ENCODE measurements at places on chromosomes 2 and 18.

- no peak for DNase-seq
Measured at GRCh38 chr2:104052356-104052755, 801.6 kb upstream of the POU3F3 start.

- no peak for DNase-seq
Measured at GRCh38 chr2:30936977-30937376, 129.7 kb upstream of the CAPN13 start.

- DNase-seq, result no peak
Measured at GRCh38 chr2:29189052-29189451, 73.8 kb downstream of the CLIP4 start.

DNA sequence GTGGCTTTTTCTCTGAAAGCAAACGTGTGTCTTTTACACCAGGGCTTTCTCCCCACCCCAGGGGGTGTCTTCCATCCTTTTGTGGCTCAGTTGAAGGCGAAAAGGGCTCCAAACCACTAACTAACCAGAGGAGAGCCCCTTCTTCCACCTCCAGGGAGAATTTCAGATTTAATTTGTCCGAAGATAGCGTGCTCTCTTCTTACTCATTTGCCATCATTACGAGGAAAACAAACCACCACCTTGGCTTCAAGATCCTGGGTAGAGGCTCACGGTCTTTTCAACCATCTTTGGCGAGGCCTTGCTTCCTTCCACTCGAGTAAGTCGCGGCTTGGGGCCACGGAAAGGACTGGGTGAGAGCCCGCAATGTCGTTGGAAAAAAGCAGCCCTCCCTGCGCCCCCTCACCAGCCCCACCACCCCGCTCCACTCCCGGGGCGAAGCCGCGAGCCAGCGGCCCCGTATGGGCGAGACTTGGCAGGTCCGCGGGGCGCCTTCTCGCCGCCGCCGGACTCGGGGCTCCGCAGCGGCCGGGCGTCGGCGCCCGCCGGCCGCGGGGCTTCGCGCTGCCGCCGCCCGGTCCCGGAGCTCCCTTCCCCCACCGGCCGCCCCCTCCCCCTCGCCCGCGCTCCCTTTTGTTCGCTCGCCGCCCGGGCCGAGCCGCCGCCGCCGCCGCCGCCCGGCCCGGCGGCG is 1.7 kb upstream of the ZNF532 start:
- peak; percentile 69 for DNase-seq

GRCh38 chr2:212672186-212672585 is 133.6 kb upstream of the ERBB4 start:
- DNase-seq, result no peak

DNA sequence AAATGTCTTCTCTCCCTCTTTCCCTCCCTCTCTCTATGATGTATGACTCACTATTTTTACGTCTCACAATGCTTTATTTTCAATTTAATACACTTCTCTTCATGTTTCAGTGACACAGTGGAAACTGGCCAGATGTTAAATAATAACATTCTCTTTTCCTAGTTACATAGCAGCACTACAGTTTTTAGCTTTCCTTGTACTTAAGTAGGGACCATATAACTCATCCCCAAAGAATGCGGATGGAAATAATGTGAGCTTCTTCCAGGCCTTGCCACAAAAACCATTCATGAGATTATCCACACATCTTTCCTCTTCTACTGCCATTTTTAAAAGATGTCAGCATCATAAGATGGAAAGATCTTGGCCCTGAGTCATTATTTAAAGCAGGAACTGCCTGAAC is 789.4 kb downstream of the LRP1B start:
- no peak for DNase-seq

DNA sequence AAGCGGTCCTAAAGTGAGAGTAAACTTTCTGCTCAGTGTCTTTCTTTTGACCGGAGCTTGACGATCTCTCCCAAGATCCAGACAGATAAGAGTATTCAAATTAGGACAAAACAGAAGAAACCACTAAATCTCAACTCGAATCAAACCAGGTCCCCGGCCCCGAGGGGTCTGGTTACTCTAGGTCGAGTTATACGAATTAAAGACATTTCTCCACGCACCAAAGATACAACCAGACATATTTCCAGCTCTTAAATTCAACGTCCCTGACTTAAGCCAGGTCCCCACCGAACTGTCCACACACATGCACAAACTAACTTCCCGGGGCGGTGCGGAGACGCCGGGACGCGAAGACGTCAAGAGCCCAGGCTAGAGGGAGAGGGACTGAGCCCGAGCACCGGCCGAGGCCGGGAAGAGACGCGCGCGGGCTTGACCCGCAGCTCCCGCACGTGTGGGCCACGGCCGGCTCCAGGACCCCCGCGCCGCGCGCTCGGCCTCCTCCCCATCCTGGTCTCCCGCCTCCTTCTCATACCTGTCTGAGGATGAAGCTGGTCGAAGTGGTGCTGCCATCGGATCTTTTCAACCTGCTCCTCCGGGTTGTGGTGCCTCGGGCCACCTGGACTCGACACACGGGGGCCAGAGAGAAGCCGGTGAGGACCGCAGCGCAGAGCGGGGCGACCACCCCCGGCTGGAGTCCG is 896 bp downstream of the CACNB4 start:
- peak; percentile 58 for DNase-seq

DNA sequence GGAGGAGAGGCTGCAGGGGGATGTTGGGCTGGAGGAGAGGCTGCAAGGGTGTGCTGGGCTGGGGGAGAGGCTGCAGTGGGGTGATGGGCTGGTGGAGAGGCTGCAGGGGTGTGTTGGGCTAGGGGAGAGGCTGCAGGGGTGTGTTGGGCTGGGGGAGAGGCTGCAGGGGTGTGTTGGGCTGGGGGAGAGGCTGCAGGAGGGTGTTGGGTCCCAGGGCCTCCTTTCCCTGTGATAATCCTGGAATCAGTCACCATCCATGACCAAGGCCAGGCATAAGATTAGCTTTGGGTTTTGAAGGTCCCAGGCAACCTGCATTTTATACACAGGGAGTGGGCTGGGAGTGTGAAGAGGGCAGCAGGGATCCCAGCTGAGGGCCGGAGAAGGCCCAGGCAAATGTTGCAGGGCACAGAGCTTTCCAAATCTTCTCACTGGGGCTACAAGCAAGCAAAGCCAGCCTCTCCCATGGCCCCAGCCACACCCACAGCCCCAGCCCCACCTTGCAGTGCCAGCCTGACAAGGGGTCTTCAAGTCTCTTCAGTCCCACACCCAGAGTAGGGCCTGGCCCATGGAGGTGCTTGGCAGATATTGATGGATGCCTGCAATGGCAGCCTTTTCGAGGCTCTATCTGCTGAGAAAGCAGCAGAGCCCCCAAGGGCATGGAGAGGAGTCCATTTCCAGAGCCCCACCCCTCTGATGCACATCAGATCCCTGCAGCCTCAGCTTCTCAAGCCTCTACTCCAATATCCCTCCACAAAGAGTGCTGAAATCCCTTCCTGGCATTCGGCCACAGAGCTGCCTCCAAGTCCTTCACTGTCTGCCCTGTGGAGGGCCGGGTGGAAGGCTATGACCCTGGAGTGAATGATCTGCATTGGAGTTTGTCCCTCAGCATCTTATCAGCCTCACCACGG is 50.3 kb upstream of the GLI2 start:
- DNase-seq, result no peak

- DNase-seq, result no peak
Measured at GRCh38 chr18:74063023-74063422, 84.6 kb downstream of the FBXO15 start.

DNA sequence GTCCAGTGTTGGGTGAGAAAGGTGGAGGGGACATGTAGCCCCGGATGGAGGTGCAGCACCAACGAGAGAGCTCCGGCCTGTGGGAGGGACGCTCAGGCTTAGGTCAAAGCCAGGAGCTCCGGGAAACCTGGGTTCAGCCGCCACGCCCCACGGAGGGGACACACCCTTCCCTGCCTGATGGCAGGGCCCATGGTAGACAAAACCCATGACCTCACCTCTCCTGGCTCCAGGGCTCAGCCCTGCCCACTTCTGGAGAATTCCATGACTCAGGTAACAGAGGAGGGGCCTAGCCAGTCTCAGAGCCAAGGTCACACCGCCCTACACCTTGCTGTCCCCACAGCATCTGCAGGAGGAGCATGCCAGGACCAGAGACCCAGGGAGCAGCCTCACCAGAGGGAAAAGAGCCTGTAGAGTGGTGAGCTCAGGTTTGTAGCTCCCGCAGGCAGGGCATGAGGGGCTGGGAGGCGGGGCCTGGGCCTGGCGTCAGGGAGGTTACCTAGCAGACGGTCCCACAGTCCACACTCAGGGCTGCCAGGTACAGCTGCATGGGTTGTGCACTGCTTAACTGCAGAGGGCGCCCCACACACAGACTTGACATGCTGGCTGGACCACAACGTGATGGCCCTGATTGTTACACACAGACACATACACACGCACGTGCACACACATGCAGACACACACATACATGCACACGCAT is 70.8 kb upstream of the SMAD7 start:
- peak; percentile 50 for DNase-seq

GRCh38 chr2:231051116-231051515 is 5.6 kb upstream of the PSMD1 start:
- no peak for DNase-seq

- no peak for DNase-seq
Measured at GRCh38 chr2:95061119-95061512, 35.6 kb downstream of the MAL start.

DNA sequence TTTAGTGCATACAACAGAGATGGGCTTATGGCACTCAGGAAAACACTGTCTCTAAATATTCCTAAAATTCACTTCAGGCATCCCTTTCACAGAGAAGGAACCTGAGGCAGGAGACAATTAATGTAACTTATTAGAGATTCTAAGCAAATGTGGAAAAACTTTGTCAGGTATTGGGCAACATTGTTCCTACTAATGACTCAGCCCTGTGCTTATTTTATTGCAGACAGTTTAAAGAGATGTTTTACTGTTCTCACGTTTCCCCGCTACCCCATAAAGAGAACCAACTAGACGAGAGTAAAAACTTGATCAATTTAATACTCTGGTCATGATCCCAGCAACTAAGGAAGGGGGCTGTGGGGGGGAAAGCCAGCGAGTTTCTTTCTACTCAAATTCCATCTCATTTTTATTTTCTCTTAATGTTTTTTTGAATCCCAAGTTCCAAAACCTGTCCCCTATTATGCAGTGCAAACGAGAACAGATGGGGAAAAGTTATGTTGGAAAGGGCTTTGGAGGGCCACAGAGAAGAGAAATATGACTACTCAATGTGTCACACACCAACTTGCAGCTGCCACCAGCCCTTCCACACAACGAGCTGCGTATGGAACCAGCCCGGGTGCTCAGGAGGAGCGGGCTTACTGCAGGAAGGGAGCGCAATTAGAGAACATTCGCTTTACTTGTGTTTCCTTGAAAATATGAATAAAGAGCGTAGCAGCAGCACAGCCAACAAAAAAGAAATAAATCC is 18.7 kb upstream of the ACVR1 start:
- peak; percentile 14 for DNase-seq

- no peak for DNase-seq
Measured at GRCh38 chr2:223815186-223815883, 22.0 kb downstream of the AP1S3 start.

DNA sequence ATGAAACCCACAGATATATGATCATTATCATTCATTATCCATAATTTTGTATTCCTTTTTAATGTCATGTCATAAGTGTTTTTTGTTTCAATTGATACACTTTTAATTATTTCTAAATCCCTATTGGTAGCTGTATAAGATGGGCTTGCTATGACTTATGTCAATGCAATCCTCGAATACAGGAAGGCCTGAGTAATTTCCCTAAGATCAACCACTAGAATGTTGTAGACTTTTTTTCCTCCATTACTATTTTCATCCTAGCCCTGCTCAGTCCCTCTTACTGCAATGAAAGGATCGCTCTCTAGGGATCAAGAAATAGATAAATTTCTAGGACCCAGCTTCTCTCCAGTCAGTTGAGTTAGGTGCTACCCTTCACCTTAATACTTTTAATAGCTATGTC is 186.3 kb downstream of the KCNE4 start:
- no peak for DNase-seq

GRCh38 chr2:95054016-95054415 is 28.5 kb downstream of the MAL start:
- DNase-seq, result no peak

GRCh38 chr2:70750320-70750719 is 17.7 kb downstream of the ADD2 start:
- DNase-seq, result no peak

DNA sequence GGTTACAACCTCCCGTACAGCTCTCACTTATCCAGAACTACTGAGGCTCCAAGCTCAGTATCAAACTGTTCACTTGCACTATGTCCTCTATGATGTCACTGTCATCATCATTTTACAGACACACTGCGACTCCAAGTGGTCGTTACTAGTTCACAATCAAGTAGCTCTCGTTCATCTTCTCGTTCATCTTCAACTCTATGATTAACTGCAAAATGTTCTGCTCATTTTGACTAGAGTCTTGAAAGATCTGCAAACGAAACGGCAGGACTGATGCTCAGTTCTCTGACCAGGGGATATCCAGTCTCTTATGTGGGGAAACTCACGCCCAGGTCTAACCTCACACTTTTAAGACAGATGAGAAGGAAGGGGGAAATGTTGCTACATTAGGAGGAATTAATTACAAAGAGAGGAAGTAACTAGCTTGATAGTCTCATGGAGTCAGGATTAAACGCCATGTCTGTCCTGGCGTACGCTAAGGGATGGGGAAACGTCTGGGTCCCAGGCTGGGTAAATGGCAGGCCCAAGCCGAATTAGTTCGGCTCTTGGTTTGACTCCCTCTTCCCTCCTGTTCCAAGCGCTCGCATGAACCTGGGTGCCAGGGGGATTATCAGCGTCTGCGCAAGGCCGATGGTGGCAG is 794 bp upstream of the CHCHD5 start:
- DNase-seq, result no peak

DNA sequence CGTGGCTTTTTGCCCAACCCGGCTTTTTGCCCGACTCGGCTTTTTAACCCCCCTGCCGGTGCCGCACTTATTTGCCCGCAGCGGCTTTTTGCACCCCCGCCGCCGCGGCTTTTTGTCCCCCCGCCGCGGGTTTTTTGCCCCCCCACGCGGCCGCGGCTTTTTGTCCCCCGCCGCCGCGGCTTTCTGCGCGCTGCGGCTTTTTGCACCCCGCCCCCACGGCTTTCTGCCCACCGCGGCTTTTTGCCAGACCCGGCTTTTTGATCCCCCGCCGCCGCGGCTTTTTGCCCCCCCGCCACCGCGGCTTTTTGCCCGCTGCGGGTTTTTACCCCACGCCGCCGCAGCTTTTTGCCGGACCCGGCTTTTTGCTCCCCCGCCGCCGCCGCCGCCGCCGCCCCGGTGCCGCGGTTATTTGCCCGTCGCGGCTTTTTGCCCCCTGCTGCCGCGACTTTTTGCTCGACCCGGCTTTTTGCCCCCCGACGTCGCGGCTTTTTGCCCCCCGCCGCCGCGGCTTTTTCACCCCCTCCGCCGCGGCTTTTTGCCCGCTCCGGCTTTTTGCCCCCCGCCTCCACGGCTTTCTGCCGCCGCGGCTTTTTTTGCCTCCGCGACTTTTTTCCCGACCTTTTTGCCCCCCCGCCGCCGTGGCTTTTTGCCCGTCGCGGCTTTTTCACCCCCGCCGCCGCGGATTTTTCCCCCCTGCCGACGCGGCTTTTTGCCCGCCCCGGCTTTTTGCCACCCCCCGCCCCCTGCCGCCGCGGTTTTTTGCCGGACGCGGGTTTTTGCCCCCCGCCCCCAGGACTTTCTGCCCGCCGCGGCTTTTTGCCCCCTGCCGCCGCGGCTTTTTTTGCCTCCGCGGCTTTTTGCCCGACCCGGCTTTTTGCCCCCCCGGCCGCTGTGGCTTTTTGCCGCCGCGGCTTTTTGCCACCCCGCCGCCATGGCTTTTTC is 2786.5 kb downstream of the RPIA start:
- no peak for DNase-seq

GRCh38 chr2:160667811-160668210 is 174.2 kb upstream of the RBMS1 start:
- no peak for DNase-seq
